CD4-positive, alpha-beta T cell treated with Interleukin-6 for 4 hours (primary cell): ENCODE measurements at places on chromosomes 7 and 10.

GRCh38 chr7:75716992-75717626, 21.6 kb downstream of the HIP1 start:
- no peak for DNase-seq

DNA sequence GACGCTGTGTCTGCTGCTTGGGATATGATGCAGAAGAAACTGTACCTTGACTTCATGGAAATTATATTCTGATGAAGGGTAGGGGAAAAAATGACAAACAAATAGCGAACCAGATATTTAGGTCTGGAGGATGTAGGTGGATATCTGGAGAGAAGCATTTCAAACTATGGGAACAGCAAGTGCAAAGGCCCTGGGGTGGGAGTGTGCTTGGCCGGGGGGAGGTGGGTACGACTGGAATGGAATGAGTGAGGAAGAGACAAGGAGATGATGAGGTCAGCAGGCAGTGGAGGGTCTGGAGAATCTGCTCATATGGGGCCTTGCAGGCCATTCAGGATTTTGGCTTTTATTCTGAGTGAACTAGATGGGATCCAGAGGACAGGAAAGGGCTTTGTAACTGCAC, 65.2 kb downstream of the TLL2 start:
- no peak for DNase-seq

DNA sequence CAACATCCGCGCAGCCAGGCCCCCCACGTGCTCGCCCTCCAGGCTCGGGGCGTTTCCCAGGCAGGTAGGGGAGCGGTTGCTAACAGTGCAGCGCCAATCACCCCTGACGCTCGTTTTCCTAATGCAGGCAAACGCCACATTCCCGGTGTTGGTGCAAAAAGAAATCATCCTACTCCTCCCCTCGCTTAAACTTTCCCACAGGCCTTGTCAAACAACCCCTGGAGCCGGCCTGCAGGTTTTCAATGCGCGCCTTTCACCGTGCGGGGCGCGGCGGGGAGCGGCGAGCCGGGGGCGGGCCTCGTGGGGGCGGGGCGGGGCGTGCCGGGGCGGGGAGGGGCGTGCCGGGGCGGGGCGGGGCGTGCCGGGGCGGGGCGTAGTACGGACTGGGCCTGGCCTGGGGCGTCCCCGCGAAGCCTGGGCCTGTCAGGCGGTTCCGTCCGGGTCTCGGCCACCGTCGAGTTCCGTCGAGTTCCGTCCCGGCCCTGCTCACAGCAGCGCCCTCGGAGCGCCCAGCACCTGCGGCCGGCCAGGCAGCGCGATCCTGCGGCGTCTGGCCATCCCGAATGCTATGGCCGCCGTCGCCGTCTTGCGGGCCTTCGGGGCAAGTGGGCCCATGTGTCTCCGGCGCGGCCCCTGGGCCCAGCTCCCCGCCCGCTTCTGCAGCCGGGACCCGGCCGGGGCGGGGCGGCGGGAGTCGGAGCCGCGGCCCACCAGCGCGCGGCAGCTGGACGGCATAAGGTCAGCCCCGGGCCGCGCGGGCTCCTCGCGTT, at the start of gene ECHDC3:
ECHDC3 (plus strand) TSS at position 374 of the 770 bp plus-strand sequence; CDS start at position 569, 195 bp downstream.
- peak; percentile 57 for DNase-seq

DNA sequence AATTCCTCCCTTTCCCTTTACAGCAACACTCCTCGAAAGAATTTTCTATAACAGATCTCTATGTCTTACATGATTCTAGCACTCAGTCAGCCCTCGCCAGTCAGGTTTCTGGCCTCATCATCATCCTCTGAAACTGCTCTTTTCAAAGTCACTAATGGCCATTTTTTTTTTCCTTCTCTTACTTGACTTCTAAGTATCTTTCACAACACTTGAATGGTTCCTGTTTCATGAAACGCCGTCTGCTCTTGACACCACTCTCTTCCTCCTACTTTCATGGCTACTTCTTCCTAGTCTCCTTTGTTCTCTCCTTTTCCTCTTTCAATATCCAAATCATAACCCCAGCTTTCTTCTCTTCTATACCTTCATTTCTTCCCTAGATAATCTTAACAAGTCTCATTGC, 100.5 kb upstream of the NRP1 start:
- no peak for DNase-seq

- peak; percentile 85 for DNase-seq
Observed at GRCh38 chr10:124647421-124648130, 96.6 kb downstream of the FAM53B start.

DNA sequence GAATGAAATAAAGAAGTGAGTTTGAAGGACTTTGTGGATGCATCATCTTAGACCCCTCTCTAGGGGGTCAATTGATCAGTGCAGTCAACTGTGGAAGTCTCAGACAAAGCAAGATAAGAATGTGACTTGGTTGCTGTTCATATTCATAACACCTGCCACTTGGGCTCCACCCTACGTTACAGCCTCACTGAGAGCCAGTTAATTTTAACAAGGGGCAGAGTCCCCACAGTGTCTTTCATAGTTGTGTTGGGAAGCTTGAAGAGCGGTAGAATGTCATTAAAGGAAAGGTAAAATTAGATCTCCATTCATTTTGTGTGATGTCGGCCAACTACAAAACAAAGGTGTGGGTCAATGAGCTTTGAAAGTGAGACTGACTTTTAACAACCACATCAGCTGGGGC, 442.1 kb upstream of the C7orf33 start:
- DNase-seq = no peak

DNA sequence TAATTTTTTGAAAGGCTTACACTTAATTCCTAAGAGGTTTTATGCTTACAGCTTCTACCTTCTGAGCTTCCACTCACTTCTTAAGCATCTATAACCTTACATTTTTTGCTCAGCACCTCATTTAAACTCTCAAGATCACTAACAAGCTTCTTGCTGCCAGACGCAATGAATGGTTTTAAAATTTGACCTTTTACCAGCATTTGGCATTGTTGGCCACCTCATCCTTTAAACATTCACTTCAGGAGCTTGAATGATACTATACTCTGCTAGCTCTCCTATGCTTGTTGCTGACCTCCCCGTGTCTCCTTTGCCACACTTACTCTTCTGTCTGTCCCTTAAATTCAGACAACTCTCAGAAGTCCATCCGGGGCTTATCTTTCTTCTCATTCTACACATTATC, 37.7 kb upstream of the ODAD2 start:
- DNase-seq = no peak

DNA sequence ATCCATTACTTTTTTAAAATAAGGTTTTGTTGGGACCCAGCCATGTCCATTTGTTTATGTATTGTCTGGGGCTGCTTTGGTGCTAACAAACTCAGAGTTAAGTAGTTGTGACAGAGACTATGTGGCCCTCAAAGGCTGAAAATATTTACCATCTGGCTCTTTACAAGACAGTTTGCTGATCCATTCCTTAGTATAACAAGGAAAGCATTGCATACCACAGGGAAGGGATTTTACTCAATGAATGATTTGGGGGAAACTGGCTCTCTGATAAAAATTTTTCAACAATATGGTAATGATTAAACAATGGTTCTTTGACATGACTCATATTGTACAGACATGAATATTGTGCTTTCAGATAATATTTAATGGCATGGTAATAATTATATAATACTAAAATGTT, 738.1 kb downstream of the KCNMA1 start:
- DNase-seq = no peak

GRCh38 chr10:93799155-93799708, 41.5 kb downstream of the LGI1 start:
- no peak for DNase-seq

DNA sequence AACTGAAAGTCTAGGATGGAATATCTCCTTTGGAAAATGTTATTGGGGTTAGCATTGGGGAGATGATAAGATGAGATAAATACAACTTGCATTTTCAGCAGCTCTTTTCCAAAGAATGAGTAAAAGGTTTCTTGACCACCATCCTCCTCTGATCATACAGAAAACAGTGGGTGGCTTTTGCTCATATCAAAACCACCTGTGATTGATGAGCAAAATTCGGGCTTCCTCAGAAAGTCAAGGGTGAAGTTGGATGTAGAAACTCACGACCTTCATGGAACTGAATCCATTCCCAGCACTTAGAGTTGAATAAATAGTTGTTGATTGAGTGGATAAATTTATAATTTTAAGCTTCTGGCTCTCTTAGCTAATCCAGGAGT, 158.4 kb downstream of the DNAJB6 start:
- no peak for DNase-seq

DNA sequence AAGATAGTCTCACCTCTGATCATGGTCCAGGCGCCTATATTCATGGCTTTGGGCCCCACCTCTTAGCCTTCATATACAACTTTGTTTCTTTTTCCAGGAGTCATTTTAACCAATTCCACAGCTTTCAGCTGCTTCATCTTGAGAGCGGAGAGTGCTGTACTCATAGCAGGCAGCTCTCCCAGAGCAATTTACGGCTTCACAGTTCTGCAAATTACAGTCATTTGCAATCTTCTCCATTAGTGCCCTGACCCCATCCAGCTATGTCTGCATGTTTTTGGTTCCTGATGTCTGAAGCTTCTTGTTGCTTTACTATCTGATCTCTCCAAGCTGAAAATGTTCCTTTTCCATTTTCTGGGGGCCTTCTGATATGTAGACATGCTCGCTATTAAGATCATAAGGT, 18.0 kb upstream of the MEST start:
- no peak for DNase-seq

GRCh38 chr10:84695902-84696301, 367.5 kb downstream of the CCSER2 start:
- no peak for DNase-seq

GRCh38 chr7:18913106-18913505, 204.3 kb downstream of the TWIST1 start:
- no peak for DNase-seq

- DNase-seq = no peak
Observed at GRCh38 chr7:14380881-14381280, 391.4 kb upstream of the ETV1 start.

- DNase-seq = no peak
Observed at GRCh38 chr7:17367502-17367901, 69.0 kb downstream of the AHR start.

DNA sequence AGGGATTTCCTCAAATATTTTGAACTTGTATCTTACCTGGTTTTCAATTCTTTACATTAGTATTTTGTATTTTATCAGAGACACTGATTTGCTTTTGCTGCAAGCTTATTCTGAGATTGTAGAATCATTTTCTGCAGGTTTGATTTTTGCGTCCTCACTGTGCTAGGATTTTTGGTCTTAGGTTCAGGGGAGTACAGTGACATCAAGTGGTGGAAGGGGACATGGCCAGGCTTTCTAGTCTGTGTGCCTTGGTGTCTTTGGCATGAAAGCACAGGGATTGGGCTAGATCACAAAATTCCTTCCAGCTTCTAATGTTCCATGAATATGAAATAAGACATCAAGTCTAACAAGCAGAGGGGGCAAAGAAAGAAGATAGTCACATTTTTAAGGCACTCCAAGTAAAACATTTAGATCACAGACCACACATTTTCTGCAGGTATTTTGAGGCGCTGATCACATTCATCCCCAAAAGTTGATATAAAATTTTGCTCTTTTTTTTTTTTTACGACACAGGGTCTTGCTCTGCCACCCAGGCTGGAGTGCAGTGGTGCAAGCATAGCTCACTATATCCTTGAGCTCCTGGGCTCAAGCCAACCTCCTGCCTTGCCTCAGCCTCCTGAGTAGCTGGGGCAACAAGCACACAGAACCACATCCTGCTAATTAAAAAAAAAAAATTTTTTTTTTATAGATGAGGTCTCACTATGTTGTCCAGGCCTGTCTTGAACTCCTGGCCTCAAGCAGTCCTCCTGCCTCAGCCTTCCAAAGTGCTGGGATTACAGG, 124.4 kb downstream of the PON1 start:
- no peak for DNase-seq

DNA sequence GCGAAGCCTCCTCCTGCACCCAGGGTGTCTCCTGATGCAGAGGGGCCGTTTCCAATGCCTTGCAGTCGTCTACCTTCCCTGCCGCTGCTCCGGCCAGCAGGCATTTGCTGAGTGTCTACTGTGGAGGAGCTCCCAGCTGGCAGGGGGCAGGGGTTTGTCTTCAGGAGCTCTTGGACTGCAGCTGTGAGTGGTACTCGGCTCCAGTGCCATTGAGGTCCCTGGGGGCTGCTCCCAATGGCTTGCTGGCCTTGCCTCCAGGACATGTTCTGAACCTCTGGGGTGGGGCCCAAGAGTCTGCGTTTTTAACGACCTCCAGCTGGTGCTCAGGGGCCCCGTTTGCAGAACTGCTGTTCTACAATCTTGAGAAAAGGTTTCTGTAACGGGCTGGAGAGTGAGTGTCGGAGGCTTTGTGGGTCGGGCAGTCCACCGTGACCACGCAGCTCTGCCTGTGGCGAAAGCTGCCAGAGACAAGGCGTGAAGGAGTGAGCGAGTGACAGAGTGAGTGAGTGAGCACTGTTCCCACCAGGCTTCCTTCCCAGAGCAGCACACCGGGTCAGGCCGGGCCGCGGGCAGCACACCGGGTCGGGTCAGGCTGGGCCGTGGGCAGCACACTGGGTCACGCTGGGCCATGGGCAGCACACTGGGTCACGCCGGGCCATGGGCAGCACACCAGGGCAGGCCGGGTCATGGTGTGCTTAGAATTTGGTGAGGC, 520.2 kb downstream of the PTPRN2 start:
- DNase-seq = no peak

DNA sequence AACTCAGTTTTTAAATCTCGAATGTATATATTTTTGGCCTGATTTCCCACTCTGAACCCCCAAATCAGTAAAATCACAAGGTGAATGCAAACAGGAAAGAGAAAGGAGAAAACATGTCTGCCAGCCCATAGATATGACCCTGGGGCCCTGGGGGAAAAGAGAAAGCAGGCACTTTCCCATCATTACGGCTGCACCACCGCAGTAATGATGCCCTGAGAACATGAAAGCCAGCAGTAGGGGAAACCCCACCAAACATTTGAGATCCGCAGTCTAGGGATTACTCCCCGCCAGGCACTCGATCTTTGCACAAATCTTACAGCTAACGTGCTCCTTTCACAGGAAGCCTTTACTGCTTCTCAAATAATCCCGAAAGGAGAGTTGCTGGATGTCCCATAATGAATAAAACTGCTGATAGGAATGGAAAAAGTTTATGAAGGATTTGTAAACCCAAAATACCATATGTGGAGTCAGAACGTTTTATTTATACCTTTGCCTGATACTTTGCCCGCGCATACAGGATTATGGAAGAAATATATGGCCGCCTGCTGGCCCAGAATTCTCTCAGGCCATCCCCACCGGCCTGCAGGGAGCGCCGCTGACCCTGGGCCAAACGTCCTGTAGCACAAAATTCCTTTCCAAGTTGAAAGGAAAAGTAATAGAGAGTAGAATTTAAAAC, 180.0 kb upstream of the INHBA start:
- no peak for DNase-seq

DNA sequence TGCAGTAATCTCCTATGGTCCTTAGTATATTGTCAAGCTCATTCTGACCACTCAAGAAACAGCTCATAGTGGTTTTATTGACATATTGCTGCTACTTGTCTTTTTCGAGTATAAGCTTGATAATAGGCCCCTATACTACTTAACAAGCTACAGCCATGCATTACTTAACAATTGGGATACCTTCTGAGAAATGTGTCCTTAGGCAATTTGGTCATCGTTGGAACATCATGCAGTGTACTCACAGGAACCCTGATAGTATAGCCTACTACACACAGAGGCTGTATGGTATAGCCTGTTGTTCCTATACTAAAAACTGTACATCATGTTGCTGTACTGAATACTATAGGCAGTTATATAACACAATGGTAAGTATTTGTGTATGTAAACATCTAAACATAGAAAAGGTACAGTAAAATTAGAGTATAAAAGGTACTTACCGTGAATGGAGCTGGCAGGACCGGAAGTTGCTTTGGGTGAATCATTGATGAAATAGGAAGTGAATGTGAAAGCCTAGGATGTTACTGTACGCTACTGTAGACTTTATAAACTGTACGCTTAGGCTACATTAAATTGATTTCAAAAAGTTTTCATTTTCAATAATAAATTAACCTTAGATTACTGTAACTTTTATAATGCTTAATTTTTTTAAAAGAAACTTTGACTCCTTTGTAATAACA, 160.9 kb downstream of the LRRC4 start:
- DNase-seq = no peak
